ENCODE measurements at places on chromosomes 7 and 10.

- no peak for DNase-seq
Measured at GRCh38 chr10:43596546-43596945, 9.7 kb upstream of the ZNF485 start.

- DNase-seq, result no peak
Measured at GRCh38 chr10:3827768-3828403, 42.9 kb upstream of the KLF6 start.

- DNase-seq, result no peak
Measured at GRCh38 chr10:74738985-74739567, 87.3 kb upstream of the KAT6B start.

DNA sequence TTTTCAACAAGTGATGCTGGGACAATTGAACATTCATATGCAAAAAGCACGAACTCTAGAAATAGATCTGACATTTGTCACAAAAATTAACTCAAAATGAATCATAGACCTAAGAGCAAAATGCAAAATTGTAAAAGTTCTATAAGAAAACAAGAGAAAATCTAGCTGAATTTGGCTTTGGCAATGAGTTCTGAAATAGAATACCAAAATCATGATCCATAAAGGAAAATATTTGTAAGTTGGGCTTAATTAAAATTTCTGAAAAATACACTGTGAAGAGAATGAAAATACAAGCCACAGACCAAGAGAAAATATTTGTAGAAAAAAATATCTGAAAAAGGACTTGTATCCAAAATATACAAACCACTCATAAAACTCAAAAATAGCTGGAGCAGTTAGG, 698.8 kb upstream of the CELF2 start:
- no peak for DNase-seq

- DNase-seq, result no peak
Measured at GRCh38 chr7:33719059-33719581, 186.2 kb upstream of the BMPER start.

- DNase-seq, result no peak
Measured at GRCh38 chr7:11768263-11768662, 63.7 kb downstream of the THSD7A start.

- DNase-seq, result no peak
Measured at GRCh38 chr10:56836659-56837058, 475.6 kb upstream of the ZWINT start.

- DNase-seq, result no peak
Measured at GRCh38 chr10:70499836-70500167, 21.2 kb downstream of the PALD1 start.

DNA sequence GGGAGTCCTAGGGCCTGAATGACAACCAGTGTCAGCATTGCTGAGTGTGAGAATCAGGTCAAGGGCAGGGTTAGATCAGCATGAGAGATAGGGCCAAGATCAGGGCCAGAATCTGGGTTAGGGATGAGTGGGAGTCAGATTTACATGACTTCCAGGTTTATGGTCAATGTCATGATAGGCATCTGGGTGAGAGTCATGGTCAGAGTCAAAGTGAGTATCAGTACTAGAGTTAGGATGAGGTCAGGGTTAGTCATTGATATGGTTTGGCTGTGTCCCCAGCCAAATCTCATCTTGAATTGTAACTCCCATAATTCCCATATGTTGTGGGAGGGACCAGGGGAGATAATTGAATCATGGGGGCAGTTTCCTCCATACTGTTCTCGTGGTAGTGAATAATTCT, 12.3 kb downstream of the MRPS24 start:
- DNase-seq, result no peak

GRCh38 chr7:12174931-12175330, 36.2 kb upstream of the TMEM106B start:
- DNase-seq, result no peak

DNA sequence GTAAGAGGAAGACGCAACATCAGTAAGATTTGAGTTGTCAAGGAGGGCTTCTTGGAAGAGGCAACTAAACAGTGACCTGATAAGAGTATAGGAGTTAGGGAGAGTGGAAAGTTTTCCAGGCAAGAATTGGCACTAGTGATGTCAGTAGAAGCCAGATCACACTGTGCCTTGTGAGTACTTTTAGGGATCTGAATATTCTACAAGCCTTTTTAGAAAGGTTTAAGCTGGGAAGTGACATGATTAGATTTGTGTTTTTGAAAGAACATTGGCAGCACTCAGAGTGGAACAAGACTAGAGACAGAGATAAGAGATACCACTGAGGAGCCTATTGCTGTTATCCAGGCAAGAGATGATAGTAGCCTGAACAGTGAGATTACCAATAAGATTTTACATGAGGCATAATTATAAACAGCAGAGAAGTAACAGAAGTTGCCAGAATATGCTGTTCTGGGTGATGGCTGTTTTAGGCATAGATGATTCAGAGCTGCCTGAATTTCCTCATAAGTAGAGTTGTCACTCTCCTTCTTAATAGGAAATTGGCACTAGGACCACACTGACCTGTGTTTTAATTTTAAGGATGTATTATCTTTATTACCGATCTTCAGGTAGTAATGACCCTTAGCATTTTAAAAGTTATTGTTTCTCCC, 45.6 kb downstream of the NHLRC2 start:
- DNase-seq, result no peak

DNA sequence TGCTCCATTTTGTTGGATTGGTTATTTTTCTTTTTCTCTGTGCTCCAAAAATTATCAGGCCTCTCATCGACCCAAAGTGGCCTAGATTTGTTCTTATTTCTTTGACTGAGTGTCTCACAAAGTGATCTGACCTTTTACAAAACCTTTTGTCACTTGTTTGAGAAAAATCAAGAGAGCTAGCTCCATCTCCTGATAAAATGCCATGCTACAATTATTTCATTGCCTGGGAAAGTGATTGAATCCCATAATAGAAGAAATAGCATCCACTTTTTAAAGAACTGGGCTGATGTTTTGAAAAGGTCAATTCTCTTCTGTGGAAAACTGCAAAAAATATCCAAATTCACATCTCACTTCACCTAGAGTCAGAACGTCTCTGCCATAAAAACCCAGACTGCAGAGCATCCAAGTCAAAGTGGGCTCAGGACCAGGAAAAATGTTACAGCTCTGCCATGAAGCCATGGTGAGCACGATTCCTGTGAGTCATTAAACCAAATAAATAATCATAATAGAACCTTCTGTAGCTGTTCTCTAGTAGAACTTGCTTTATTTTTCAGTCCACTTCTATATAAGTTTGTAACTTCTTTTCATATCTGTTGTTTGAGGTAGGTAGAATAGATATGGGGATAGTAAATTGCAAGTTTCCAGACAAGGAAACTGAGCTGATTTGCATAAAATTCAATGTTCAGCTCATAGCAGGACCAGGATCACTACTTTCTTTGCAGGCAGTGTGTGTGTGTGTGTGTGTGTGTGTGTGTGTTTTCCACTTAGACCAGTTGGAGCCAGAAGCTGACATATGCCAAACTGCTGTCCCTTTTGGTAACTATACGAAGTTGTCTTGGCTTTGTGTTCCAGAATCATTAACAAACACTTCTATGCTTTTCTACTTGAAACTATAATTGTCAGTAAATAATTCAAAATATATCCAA, 632.5 kb upstream of the ANKRD30A start:
- DNase-seq, result no peak

- no peak for DNase-seq
Measured at GRCh38 chr10:102814453-102814871, 22.8 kb downstream of the CYP17A1 start.

GRCh38 chr7:132666071-132666773, 90.0 kb upstream of the PLXNA4 start:
- no peak for DNase-seq

DNA sequence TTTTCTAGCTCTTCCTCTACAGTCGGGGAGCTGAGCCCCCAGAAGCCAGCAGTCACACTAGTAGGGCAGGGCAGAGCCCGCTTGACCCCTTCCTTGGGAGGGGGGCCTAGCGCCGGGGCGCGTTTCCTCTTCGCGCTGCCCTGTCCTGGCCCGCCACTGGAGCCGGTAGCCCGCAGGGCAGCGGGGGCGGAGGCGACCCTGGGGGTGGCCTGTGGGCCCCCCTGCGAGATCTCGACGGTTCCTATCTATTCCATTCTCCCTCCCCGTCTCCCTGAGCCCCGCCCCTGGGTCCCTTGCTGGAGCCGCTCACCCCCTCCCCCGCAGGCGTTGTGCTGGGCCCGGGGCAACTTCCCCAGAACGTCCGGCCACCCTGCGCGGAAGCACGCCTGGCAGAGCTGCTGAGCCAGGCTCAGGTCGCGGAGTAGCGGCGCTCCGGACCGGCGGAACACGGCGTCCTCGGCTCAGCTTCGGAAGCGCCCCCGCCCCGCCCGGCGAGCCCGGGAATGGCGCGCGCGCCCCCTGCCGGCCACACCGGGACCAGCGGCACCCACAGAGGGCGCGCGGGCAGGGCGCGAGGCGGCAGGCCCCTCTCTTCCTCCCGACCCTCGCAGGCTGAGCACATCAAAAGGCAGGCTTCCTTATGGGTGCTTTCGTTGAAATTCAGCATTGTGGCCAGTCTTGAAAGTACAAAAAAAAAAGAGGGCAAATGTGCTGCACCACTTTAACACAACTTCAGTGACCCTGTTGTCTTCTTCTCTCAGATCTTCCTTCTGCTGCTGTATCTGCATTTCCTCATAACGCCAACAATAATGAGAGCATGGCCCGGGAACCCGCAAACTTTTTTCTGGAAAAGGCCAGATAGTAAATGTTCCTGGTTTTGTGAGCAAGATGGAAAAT, 327.6 kb downstream of the TNS3 start:
- peak; percentile 47 for DNase-seq

- DNase-seq, result no peak
Measured at GRCh38 chr10:110263164-110263563, 41.6 kb downstream of the SMNDC1 start.

- DNase-seq, result no peak
Measured at GRCh38 chr7:157692460-157693011, 355.7 kb downstream of the DNAJB6 start.

DNA sequence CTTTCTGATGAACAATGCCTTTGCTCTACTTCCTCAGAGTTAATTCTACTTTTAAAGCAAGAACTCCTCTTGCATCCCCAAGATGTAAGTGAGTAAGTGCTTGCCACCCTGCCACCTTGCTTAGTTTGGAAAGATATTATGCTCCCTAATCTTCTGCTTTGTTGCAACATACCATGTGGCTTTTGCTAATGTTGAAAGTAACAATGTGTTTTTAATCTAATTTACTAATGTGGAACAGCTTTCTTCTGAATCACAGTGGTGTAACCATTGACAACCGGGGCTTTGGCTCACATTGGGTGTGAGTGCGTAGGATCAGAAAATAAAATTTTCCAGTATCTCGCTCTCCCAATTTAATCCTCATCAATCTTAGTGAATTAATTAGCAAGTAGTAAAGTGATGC, 254.1 kb upstream of the PTER start:
- DNase-seq, result no peak

GRCh38 chr10:123967626-123968243, 76.1 kb upstream of the CPXM2 start:
- DNase-seq, result peak; percentile 25

DNA sequence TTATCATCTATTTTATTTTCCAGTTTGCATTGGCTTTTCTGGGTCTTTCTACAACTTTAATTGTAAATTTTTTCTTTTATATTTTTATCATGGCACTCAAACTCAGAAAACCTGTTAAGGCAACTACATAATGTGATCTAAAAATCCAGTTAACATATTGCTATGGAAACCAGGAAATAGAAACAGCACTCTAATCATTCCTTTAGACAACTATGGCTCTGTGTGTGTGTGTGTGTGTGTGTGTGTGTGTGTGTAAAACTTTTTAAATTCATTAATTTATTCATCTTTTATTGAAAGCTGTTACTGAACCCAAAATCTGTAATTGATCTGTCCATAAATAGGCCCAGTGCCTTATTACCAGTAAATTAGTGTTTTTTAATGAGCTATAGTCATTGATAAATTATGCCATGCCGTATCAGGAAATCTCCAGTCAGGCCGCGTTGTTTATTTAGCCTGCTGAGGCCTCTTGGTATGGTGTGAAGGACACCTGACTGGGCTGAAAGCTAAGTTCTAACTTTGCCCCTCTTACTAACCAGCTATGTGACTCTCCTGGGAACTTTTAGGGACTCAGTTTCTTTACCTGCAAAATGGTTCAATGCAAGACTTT, 1.5 kb upstream of the MET start:
- DNase-seq, result no peak

DNA sequence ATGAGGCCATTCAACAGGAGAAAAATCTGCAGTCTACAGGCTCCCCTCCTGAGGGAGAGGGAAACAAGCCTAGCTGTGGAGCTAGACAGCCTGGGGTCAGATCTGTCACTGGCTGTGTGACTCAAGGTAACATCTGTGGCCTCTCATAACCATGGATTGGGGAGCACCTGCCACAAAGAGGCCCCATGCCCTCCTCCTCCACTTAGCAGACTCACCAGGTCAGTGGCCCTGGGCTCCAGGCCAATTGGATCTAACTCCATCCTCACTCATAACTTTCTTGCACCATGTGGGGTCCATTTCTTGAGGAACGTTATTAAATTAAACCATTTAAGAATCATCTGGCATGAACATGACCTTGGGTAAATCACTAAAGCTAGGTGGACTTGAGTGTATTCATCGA, 1.8 kb downstream of the GDF10 start:
- no peak for DNase-seq

DNA sequence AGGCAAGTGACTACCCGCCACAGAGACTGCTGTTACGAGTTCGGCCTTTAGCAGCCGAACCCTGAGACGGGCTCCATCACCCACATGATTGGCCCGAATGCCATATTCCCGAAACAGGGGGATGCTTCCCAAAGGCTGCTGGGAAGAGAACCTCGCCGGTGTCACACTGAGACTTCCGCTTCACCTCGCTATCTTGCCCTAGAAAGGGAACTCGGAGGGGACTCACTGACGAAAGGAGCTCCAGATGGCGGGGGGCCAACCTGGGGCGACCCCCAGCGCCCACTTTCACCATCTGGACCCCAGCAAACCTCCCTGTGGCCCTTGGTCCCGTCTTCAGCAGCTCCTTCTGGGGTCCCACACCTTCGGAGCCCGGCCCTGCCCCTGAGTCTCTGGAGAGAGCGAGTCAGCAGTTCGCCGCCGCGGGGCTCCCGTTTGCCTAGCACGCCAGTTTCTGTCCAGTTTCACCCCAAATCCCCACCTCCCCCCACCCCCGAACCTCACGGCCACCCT, 529 bp downstream of the HPS1 start:
- no peak for DNase-seq

Measured in right renal pelvis (tissue), 4 donors.